K562 (cell line): ENCODE measurements at places on chromosomes 4 and X. TPM values are rescaled to one million over a fixed set of nuclear protein-coding genes. Genes with fewer than 3 reads are reported as not detected.
A peak's percentile ranks its signal among the peaks of the same experiment; 100 is the strongest.

DNA sequence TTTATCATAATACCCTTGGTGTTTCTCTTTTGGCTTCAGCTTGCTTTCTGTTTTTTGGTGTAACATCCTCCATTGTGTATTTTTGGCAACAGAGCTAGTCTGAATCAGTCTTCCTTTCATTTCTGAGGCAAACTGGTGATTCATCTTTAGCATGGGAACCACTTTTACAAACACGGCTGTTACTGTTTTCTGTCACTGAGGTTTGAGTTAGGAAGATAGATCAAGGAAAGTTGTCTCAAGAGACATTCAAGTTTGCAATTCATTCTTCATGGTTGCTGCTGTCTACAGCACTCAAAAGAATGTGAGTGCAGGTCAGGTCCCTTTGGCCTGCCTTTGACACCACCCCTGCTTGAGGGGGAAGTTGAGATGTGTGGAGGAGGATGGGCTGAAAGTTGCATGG, 36.3 kb downstream of the IL21 start:
- no peak for DNase-seq

DNA sequence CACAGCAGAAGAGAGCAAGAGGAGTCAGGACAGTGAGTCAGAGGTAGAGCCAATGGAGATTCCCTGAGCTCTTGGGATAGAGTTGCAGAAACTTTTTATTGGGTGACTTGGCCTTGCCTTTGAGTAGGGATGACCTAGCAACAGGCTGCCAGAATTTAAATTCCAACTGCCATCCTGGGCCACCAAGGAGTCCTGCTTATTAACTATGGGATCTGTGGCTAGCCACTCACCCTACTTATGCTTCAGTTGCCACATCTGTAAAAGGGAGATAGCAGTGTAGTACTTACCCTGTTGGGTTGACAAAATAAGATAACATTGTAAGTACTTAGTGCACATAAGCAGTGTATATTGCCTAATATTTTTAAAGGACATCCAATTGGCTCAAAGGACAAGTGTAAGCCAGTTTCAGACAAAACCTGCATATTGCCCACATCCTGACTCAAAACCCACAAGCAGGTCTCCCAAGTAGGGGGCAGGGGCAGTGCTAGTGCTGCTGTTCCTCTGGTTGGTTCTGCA, 43.5 kb upstream of the TMEM164 start:
- peak; percentile 64 for DNase-seq

Gene NAAA
- polyA plus RNA-seq: 7.3 and 9.4 TPM in 2 replicates

GRCh38 chr4:174449944-174450785, 72.1 kb downstream of the HPGD start:
- no peak for DNase-seq

GRCh38 chrX:966396-967070, 245.9 kb downstream of the CRLF2 start:
- DNase-seq: no peak

DNA sequence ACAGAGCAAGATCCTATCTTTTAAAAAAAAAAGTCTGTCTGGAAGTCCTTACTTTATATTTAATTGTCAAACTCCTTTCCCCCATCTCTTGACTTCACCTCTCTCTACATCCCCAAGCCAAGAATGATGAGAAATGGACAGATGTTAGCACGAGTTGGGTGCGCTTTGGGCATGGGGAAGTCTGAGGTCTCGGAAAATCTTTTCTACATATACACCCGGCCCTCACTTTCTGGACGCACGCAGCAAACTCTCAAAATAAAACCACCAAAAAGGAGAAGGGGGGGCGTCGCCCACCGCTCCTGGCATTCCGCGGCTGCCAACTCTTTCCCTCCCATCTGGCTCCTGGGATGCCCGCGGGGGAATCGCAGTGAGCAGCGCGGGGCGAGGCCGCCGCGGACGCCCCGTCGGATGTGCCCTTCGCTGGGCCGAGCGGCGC, 756 bp downstream of the IGFBP7 start:
- no peak for DNase-seq

DNA sequence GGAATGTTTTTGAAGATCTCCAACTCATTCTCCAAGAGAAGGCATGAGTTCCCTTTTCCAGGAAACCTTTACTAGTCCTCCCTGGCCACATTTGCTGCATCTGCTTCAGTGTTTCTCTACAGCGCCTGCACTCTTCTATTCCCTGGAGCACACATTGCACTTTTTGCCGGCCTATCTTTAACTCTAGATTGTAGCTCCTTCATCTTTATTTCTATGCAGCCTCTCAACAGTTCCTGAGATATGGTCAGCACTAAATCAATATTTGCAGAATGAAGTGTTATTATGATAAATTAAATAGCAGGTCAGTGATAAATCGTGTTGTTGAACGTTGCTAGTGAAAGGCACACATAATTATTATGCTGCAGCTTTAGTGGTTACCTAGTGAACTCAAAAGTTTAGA, 88.3 kb downstream of the VCX3A start:
- no peak for DNase-seq

DNA sequence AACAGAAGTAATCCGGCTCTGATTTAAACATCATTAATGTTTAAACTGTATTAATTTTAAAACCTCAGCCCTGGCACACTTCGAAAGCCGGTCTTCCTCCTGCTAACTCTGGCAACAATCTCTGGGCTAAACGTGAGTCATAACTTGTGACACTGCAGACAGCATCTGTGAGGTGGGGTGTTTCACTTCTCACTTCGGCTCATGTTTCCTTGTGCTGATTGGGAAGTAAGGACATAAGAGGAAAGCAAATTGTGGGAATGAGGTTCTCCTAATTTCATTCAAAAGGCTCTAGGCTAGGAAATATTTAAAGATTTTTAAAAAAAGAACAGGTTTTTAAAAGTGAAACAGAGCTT, 139.9 kb upstream of the USP9X start:
- no peak for DNase-seq

DNA sequence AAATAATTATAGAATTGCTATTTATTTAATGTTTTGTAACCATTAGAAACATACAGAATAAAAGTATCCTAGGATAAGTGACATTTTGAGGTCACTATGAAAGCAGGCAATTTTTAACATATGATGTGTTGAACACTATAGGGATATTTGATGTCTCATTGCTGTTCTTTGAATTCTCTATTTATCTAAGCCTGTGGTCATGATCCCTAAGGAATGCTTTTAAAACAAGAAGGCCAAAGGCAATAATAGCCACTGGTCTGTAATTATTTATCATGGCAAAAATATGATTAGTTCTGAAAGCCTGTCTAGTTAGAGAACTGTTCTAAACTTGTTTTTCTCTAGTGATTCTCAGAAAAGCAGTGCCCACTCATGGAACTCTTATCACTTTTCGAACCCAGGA, 186.6 kb downstream of the RPA4 start:
- no peak for DNase-seq

Gene VSIG4
- polyA plus RNA-seq: 0.12 and 0.61 TPM in 2 replicates

Gene NALF2
- not detected in 2 replicates for polyA plus RNA-seq

DNA sequence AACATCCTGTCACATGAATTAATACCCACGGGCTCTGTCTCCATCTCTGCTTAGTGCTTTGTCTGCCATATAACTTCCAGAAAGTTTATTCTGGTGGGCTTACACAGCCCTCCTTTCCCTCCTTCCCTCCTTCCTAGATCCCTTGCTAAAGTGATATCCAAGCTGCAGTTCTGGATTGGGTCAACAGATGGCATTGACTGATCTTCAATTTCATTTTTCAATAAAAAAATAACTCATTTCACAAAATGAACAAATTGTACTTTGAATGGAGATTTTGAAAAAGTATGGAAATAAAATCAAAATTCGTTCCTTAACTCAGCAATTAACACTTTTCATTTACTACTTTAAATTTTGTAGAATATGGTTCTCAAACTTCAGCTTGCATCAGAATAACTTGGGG, 94.9 kb downstream of the NXF2 start:
- no peak for DNase-seq

DNA sequence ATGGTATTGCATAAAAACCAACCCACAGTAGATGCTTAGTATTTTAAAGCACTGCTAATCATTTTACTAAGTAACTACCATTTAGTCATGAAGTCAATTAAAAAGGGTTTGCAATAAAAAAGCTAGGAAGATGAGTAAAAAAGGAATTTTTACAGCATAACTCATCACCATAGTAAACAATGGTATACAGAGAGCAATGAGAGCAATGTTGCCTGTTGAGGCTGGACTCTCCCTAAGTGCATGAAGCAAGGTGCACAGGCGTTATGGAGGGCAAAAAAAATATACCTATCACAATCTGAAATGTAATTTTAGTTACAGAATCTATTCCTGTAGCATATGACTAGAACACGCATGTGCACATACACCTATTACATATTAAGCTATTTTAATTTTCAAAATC, 129.6 kb upstream of the BMP3 start:
- DNase-seq: no peak

Gene TXLNG
- 31.6 TPM in 2 replicates for polyA plus RNA-seq

GRCh38 chrX:7093305-7093704, 54.2 kb upstream of the STS start:
- no peak for DNase-seq

DNA sequence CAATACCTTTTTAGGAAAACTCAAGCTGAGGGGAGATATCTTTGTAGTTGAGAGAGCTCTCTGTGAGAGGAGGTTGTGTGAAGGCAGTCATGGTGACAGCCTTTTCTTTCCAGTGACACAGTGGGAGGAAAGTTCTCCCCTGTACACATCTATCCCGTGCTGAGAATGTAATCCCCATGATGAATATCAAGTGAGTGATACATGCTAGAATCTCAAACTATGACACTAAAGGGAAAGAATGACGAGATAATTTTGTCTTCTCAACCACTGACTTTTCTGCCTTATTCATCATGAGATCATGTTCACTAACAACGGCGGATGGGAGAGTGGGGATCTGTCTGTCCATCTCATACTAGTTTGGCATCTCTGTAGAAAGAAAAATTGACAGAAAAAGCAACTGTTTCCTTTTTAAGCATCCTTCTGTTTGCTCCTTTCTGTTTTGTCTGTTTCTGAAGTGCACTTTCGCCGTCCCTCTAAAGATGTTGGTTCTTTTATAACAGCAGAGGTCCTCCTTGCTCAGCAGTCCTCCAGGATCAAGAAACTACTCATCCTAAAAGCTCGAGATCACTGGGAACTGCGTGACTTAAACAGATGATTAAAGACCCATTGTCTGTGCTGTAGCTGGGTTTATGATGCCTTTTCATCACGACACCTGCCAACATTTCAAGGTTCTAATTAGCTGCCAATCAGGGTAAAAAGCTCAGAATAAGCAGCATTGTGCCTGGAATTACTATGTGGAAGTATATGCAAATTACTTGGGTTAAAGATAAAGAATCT, 137.6 kb downstream of the DCK start:
- no peak for DNase-seq

DNA sequence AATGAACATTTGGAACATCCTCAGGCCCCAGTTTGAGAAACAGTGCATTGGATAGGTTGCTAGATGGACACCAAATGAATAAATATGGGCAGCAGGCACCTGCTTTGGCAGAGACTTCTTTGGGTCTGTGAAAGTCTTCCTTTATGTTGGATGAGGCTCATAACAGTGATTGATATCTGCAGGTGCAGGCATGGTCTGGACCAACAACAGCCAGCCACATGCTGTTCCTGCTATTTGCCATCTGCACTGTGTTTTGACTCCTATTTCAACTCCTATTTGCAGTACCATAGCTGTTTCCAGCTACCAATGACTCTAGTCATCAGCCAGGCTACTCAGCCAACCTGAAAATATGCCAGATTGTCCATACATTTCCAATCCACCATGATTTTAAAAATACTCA, 60.9 kb downstream of the ANAPC4 start:
- DNase-seq: no peak

Gene RRH
- polyA plus RNA-seq: 0.05 and 0.07 TPM in 2 replicates

DNA sequence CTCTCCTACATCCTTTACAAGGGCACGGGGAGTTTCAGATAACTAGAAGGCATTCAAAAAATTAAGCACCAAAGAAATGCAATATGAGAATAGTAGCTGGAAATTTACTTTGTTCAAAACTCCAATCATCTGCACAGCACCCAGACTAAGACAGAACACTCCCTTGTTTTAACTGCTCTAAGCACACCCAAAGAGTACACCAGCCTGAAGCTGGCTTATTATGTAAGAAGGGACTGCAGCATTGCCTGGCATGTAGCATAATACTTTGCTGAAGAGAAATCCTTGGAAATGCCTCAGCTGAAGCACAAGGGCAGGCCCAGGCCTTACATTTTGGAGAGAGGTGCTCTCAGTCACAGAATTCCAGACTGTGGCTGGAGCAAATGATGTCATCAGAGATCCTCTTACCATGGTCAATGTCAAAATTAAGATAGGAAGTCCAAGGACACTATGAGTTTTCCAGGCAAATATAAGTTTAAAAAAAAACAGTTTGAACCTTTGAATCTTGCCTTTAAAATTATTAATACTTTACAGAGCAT, 14.8 kb downstream of the ARHGEF6 start:
- no peak for DNase-seq

Gene F8A3
- polyA plus RNA-seq: not detected in 2 replicates

- no peak for DNase-seq
Observed at GRCh38 chrX:72309297-72310071, 3.8 kb upstream of the CITED1 start.

Gene XAGE5
- not detected in 2 replicates for polyA plus RNA-seq

GRCh38 chr4:184798504-184798903, 27.3 kb downstream of the ACSL1 start:
- DNase-seq: no peak

- no peak for DNase-seq
Observed at GRCh38 chrX:10465254-10465653, 155.1 kb downstream of the MID1 start.

GRCh38 chr4:30616942-30617646, 103.1 kb upstream of the PCDH7 start:
- DNase-seq: no peak

- DNase-seq: no peak
Observed at GRCh38 chrX:148995661-148996060, 495.2 kb downstream of the AFF2 start.

DNA sequence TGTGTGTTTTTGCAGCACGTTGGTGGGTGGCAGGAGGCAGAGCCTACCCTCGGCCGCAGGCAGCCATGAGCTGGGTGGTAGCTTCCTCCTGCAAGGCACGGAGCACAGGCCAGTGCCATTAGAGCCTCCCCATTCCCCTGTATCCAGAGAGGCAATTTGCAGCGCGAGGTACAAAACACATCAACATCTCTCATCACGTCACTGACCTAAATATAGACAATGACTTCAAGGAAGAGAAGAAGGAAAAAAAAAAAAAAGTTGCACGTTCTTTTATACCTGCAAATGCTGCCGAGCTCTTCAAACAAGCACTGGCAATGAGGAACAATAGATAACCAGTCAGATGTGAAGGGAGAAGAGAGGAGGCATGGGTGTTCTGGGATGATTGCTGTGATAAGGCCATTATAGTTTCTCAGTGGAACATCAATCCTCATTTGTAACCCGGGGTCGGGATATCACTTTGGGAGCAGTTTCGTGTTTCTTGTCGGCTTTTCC, 159.9 kb downstream of the MGST2 start:
- no peak for DNase-seq

GRCh38 chrX:15500497-15500966, at the start of gene BMX:
TSS of gene BMX (plus strand) at chrX:15500807. CDS start at chrX:15508354, 7,547 bp downstream.
- DNase-seq: no peak

- DNase-seq: no peak
Observed at GRCh38 chr4:77120886-77121508, 36.0 kb upstream of the CCNG2 start.

DNA sequence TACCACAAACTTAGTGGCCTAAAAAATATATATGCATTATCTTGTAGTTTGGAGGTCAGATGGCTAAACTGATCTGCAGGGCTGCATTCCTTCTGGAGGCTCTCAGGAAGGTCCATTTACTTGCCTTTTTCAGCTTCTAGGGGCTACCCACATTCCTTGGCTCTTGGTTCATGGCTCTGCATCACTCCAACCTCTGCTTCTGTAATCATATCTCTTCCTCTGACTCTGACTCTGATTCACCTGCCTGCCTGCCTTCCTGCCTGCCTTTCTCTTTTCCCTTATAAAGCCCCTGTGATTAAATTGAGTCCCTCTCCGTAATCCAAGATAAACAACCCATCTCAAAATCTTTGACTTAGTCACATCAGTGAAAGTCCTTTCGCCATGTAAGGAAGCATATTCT, 25.0 kb upstream of the FRMPD4 start:
- DNase-seq: no peak
